ENCODE measurements at places on chromosomes 12 and 14. TPM values are rescaled to one million over a fixed set of nuclear protein-coding genes. Genes with fewer than 3 reads are reported as not detected.
A peak's percentile ranks its signal among the peaks of the same experiment; 100 is the strongest.

- H3K36me3 ChIP-seq = no peaks in the 10 kb centered on the region
- H3K4me1 ChIP-seq = no peaks in the 10 kb centered on the region
- H3K27ac ChIP-seq = no peak overlapping the region
- no peak for DNase-seq
- no peaks in the 10 kb centered on the region for H3K27me3 ChIP-seq
Measured at GRCh38 chr12:126248871-126249403, 1183.7 kb downstream of the AACS start.

DNA sequence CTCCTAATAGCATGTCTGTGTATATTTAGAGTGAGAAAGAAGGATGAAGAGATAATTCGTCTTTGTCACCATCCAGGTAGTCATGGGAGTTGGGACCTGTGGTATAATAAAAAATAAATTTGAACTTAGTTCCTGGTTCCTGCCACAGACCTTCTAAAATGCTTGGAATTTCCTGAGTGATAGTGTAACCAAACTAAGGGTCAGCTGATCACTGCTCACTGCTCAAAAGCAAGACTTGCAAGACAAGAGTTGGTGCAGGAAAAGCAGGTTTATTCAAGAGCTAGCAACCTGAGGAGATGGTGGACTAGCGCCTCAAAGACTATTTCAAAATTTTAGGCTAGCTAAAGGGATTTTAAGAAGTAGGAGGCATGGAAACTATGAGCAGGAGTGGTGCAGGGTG is 19.1 kb downstream of the ANG start:
- peak overlapping the region; percentile 39 for H3K4me3 ChIP-seq
- DNase-seq = no peak
- H3K4me1 ChIP-seq = no peaks in the 10 kb centered on the region
- H3K27ac ChIP-seq = peak overlapping the region; percentile 78
- no peaks in the 10 kb centered on the region for H3K36me3 ChIP-seq

- H3K4me1 ChIP-seq = no peaks in the 10 kb centered on the region
- no peak for DNase-seq
- no peak overlapping the region for H3K27ac ChIP-seq
- no peaks in the 10 kb centered on the region for H3K36me3 ChIP-seq
- H3K27me3 ChIP-seq = no peaks in the 10 kb centered on the region
- no peak overlapping the region for H3K4me3 ChIP-seq
Measured at GRCh38 chr12:10012630-10013330, 2.4 kb downstream of the CLEC12B start.

- no peaks in the 10 kb centered on the region for H3K36me3 ChIP-seq
- H3K4me3 ChIP-seq = no peak overlapping the region
- no peaks in the 10 kb centered on the region for H3K4me1 ChIP-seq
- H3K27ac ChIP-seq = no peak overlapping the region
Measured at GRCh38 chr12:46944771-46945170, 119.0 kb upstream of the SLC38A4 start.

- H3K4me3 ChIP-seq = no peak overlapping the region
- no peaks in the 10 kb centered on the region for H3K4me1 ChIP-seq
- DNase-seq = no peak
- H3K36me3 ChIP-seq = no peaks in the 10 kb centered on the region
- H3K27me3 ChIP-seq = no peaks in the 10 kb centered on the region
- H3K27ac ChIP-seq = no peak overlapping the region
Measured at GRCh38 chr12:58009405-58010195, 68.2 kb downstream of the ATP23 start.

DNA sequence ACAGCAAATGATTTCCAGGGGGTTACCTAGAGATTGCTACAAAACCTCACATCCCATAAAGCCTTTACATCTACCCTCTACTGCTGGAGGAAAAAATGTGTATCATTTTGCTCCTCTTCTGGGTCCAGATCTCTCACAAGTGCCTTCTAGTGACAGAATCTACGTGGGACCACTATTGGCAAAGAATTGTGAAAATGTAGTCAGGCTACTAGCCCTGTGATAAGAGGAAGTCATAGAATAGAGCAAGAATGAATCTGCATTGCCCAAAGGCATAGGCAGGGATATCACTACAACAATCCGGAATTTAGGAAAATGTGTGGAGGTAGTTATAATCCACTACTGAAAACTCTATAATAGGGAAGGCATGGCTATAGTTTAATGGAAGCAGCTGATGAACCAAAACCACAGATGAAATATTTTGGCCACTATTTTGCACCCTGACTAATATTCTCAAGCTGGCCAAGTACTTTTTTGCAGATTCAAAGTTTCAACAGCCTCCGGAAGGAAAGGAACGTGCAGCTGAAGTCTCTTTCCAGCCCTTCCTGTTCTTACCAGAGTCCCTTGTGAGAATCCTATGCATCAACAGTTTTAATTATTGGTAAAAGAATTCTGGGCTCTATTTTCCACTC is 176.8 kb downstream of the PHLDA1 start:
- no peaks in the 10 kb centered on the region for H3K27me3 ChIP-seq
- no peaks in the 10 kb centered on the region for H3K4me1 ChIP-seq
- no peak overlapping the region for H3K27ac ChIP-seq
- no peak for DNase-seq
- no peaks in the 10 kb centered on the region for H3K36me3 ChIP-seq

DNA sequence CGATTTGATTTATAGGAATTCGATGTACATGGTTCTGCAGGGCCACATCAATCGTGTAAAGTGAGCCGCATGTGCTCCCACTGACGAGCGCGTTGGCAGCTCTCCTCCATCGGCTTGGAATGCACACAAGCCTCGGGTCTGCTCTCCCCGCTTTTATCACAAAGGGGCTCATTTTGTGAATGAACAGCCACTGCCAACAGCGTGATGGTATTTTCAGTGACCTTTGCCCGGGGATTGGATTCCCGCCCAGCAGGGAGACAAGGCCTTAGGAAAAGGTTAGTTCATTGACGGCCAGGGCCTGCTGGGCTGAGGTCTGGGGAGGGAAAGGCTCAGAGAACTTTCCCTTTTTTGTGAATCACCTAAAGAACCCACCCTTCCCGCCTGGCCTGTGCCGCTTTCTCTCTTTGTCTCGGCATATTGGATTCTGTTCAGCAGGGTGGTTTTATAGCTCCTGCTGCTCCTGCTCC is 232.1 kb downstream of the MSRB3 start:
- no peaks in the 10 kb centered on the region for H3K4me1 ChIP-seq
- peak; percentile 73 for DNase-seq
- no peaks in the 10 kb centered on the region for H3K36me3 ChIP-seq
- no peak overlapping the region for H3K27ac ChIP-seq

DNA sequence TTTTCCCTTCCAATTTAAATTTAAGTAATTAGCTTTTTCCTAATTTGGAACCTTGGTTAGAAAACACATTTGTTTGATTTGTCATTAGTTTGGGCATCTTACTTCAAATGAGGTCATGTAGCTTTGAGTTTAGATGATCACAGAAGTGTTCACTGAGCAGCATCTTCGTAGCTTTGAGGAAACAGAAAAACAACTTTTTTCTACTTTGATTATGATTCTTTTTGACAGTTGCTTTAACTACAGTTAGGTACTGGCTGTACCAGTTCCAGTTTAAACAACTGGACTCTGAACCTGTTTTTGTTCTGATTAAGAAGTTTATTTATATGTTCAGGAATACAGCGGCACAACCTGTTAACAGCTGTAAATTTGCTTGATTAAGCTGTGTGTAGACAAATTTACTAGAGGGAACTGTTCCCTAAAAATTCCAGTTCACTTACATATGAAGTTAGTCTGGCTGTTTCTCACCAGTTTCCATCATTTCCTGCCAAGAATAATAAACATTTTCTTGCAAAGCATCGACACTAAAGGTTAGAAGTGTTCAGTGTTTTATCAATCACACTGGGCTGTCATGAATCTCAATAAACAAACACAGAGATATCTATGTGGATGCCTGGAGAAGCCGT is 191.9 kb downstream of the RAD51B start:
- peak; percentile 83 for DNase-seq
- peaks cover 5% of the 10 kb centered on the region for H3K4me1 ChIP-seq
- peak overlapping the region; percentile 35 for H3K4me3 ChIP-seq
- H3K36me3 ChIP-seq = no peaks in the 10 kb centered on the region
- no peaks in the 10 kb centered on the region for H3K27me3 ChIP-seq

DNA sequence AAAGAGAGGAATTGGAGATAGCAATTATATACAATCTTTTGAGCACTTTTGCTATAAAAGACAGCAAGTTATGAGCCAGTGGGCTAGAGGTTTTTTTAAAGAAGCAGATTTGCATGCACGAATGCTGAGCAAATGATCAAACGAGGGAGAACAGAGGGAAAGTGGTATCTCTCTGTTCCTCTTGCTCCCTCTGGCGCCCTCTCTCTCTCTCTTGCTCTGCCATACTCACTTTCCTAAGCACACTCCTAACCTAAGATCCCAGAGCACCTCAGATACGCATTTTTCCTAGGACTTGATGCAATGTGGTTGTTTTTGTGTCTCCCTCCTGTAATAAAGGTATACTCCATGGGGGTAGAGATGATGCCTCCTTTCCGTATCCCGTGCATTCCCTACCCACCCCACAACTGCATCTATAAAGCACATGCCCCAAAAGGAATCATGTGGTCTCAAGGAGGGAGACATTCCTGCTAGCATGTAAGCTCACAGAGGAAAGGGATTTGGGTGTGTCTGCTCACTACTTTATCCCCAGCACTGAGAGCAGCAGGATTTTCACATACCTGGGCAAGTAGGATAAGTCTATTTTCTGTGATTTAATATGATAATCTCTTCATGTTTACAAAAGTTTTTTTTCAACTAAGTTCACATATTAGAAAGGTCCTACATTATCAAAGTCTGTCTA is 270.2 kb downstream of the SSPN start:
- no peak overlapping the region for H3K4me3 ChIP-seq
- H3K27me3 ChIP-seq = no peaks in the 10 kb centered on the region
- H3K4me1 ChIP-seq = no peaks in the 10 kb centered on the region
- no peak overlapping the region for H3K27ac ChIP-seq
- no peak for DNase-seq

- no peak for DNase-seq
- no peaks in the 10 kb centered on the region for H3K4me1 ChIP-seq
- H3K36me3 ChIP-seq = no peaks in the 10 kb centered on the region
- H3K27me3 ChIP-seq = no peaks in the 10 kb centered on the region
Measured at GRCh38 chr12:106646472-106646871, 63.7 kb downstream of the RFX4 start.

DNA sequence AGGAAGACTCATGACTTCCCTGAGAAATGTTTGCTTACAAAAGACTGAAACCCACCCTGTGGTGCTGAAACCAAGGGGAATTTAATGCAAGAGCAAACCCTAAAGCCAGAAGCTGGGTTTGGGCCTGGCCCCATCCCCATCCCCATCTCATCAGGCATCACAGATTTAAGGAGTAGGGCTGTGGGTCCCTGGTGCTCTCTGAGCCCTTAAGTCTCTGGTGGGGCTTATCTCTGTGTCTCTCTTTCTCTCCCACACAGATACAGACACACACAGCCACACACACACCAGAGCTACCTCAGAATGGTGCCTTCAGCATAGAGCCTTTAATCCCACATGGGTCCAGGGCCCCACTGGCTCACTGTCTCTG is 237.1 kb downstream of the SLC41A2 start:
- H3K27ac ChIP-seq = no peak overlapping the region
- no peak for DNase-seq
- peak overlapping the region; percentile 45 for H3K4me3 ChIP-seq
- no peaks in the 10 kb centered on the region for H3K4me1 ChIP-seq
- no peaks in the 10 kb centered on the region for H3K27me3 ChIP-seq
- no peaks in the 10 kb centered on the region for H3K36me3 ChIP-seq

DNA sequence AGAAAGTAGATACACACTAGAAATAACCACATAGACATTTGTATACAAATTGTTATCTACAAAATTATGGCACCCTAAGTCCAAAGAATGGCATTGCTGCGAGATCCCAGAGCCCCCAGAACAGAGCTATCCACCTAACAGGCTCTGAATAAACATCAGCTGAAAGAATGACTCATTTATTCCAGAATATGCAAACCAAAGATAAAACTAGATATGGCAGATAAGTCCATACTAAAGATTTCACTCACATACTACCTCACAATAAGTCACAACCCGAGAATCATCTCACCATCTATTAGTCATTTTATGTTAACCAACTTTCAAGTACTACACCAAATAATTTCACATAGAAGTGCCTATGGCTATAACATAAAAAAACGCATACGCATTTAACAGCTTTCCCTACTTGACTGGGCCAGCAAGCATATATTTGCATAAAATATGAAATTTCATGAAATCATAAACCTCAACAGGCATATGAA is 5.6 kb downstream of the CNIH1 start:
- H3K4me3 ChIP-seq = no peak overlapping the region
- no peak overlapping the region for H3K27ac ChIP-seq
- peaks cover 4% of the 10 kb centered on the region for H3K4me1 ChIP-seq
- no peak for DNase-seq
- H3K36me3 ChIP-seq = no peaks in the 10 kb centered on the region

DNA sequence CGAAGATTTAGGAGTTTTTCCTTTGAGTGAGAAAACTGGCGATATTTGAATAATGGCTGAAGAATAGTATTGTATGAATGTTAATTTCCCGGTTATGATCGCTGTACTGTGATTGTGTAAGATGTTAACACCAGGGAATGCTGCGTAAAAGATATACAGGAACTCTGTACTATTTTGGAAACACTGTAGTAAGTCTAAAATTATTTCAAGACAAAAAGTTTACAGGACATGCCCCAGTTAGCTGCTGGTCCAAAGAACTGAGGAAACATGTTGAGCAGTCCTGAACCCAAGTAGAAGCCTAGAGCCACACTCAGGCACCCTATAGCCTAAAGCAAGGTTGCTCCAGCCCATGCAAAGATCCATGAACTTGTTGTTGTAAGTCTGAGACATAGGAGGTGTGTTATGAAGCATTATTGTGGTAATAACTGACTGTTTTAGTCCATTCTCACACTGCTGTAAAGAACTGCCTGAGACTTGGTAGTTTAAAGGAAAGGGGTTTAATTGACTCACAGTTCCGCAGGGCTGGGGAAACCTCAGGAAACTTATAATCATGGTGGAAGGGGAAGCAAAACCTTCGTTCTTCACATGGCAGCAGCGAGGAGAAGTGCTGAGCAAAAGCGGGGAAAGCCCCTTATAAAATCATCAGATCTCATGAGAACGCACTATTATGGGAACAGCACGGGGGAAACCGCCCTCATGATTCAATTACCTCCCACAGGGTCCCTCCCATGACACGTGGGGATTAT is 99.8 kb upstream of the RESF1 start:
- no peak for DNase-seq
- H3K4me1 ChIP-seq = no peaks in the 10 kb centered on the region
- H3K27me3 ChIP-seq = no peaks in the 10 kb centered on the region
- no peaks in the 10 kb centered on the region for H3K36me3 ChIP-seq
- H3K27ac ChIP-seq = no peak overlapping the region

- no peaks in the 10 kb centered on the region for H3K27me3 ChIP-seq
- H3K36me3 ChIP-seq = no peaks in the 10 kb centered on the region
- DNase-seq = no peak
- H3K4me1 ChIP-seq = no peaks in the 10 kb centered on the region
- no peak overlapping the region for H3K4me3 ChIP-seq
Measured at GRCh38 chr12:4794491-4794890, 74.3 kb downstream of the GALNT8 start.

The KCNC2 gene
- not detected for total RNA-seq

The FSCB gene
- not detected for total RNA-seq
